ENCODE measurements at places on chromosomes 16 and 17. TPM values are rescaled to one million over a fixed set of nuclear protein-coding genes. Genes with fewer than 3 reads are reported as not detected.

GRCh38 chr17:76000755-76001521, at the start of gene CDK3:
Gene CDK3, plus strand, starts transcription at chr17:76000855. Its CDS starts 571 bp downstream, at chr17:76001426.
- peak within 1 kb of the TSS; percentile 50 for H3K27ac ChIP-seq
- H3K4me3 ChIP-seq, result no peak within 1 kb of the TSS
- peaks cover 100% of the 10 kb centered on the region for H3K4me1 ChIP-seq
- DNase-seq, result no peak

- peak overlapping the region; percentile 74 for H3K4me3 ChIP-seq
- peak overlapping the region; percentile 75 for H3K27ac ChIP-seq
- no peaks in the 10 kb centered on the region for H3K27me3 ChIP-seq
These were observed 5.6 kb upstream of the NOTUM start for GRCh38 chr17:81966343-81967243.

GRCh38 chr16:27218756-27219155, 15.4 kb downstream of the KDM8 start:
- no peak for DNase-seq
- H3K27me3 ChIP-seq, result no peaks in the 10 kb centered on the region
- H3K27ac ChIP-seq, result no peak overlapping the region
- peaks cover 13% of the 10 kb centered on the region for H3K4me1 ChIP-seq
- H3K4me3 ChIP-seq, result no peak overlapping the region

DNA sequence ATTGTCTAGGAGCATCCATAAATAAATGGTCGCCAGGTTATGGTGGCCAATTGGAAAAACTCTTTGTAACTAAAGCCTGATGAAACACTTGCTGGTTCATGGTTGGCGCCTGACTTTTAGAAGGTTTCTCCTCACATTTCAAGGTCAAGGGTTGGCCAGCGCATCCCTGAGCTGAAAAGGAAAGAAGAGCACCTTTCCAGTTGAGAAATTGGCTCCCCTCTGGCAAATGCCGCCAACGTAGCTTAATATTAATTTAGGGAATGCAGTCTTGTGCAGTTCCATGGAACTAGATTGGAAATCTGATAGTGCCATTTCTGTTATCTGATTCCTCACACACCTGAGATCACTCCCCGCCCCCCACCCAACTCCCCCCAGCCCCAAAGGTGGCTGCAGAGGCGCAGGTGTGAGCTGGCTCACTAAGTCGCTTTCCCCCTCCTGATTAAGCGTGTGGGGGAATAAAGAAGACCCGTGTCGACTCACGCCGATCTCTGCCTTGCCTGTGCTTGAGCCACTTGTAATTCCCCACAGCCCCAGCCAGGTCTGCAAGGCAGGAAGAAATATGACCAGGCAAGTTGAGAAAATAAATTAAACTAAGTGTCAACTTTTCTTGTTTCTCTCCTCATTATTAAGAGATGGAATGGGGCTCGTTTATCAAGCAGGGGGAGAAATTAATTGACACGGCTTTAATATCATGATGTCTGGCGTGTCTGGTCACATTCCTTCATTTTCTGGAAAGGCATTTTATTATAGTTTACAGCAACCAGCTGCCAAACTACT, 157.7 kb downstream of the CCDC182 start:
- no peak overlapping the region for H3K27ac ChIP-seq
- H3K36me3 ChIP-seq, result peaks cover 12% of the 10 kb centered on the region
- peaks cover 37% of the 10 kb centered on the region for H3K4me1 ChIP-seq
- DNase-seq, result no peak
- no peak overlapping the region for H3K4me3 ChIP-seq

- no peaks in the 10 kb centered on the region for H3K4me1 ChIP-seq
- no peak overlapping the region for H3K27ac ChIP-seq
- DNase-seq, result no peak
- no peak overlapping the region for H3K4me3 ChIP-seq
These were observed 380.4 kb upstream of the EEF2KMT start for GRCh38 chr16:5478036-5478435.

DNA sequence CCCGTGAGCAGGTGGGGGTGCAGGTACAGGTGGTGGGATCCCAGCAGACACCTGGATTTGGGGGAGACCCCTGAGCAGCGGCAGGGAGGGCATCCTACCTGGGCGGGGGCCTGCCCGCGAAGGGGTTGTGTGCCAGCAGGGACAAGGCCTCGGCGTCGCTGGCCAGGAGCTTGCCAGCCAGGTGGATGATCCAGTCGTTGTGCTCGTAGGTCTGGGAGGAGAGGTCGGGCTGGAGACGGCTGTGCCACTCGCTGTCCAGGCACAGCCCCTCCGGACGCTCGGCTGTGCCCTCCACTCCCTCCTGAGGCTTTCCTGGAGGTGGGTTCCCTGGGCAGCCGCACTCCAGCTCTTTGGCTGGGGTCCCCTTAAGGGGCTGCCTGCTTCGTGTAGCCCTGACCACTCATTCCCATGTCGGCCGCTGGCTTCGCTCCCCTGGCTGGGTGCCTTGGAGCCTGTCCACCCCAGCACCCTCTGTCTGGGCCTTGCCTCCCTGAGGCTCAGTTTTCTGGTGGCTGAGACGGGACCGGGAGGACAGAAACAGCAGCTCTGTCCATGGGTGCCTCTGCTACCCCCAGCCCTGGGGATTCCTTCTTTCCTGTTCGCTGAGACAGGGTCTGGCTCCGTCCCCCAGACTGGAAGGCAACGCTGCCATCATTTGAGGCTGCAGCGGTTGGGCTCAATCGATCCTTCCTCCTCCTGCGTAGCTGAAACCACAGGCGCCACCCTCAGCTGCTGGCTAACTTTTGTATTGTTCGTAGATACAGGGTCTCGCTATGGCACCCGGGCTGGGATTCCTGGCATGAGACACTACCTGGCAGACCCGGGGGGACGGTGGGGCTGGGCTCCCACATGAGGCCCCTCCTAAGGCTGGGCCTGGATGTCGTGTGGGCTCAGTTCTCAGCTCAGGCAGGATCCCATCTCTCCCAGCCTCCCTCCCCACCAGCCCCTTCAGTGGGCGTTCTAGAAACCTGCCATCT, 68.6 kb upstream of the GNG13 start:
- H3K4me1 ChIP-seq, result no peaks in the 10 kb centered on the region
- no peak overlapping the region for H3K27ac ChIP-seq
- no peaks in the 10 kb centered on the region for H3K27me3 ChIP-seq
- no peaks in the 10 kb centered on the region for H3K36me3 ChIP-seq
- DNase-seq, result no peak
- H3K4me3 ChIP-seq, result no peak overlapping the region

NCBP3 gene
- 24.8 TPM for total RNA-seq

CCDC144A gene
- total RNA-seq, result not detected
